SW480 (cell line): ENCODE measurements at places on chromosomes 2 and 18.
A peak's percentile ranks its signal among the peaks of the same experiment; 100 is the strongest.

DNA sequence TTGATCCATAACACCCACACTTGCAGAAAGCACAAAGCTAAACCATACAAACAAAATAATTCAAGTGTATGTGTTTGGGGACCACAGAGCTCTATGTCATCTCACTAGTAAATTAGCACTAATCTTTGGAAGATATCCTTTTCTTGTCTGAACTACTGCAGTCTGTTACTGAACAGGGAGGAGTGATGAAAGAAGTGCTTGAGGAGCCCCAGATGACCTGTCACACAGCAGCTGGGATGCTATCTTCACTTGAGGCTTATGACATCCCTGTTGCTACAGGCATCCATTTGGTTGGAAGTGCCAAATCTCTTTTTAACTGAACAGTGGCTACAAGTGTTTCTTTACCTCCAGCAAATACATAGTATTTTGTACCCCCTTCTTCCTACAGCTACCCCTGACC is 386.3 kb upstream of the CHAC2 start:
- DNase-seq = no peak

GRCh38 chr2:13030606-13031005 is 313.9 kb downstream of the TRIB2 start:
- no peak for DNase-seq

DNA sequence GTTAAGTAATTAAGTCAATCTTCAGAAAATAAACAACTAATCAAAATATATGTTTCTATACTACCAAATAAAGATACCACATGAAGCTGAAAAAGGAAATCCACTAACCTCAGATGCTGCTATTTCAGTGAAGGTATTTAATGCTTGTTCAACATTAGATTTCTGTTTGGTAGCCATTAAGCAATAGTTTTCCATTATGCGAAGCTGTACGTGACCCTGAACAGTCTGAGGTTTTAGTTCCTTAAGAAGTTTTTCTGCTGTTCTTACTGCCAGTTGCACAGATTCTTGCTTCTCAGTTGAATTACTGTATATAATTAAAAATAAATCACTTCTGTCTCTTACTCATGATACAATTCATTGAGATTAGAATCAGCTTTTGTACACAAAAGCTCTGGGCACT is 65.4 kb downstream of the TTC21B start:
- DNase-seq = no peak

DNA sequence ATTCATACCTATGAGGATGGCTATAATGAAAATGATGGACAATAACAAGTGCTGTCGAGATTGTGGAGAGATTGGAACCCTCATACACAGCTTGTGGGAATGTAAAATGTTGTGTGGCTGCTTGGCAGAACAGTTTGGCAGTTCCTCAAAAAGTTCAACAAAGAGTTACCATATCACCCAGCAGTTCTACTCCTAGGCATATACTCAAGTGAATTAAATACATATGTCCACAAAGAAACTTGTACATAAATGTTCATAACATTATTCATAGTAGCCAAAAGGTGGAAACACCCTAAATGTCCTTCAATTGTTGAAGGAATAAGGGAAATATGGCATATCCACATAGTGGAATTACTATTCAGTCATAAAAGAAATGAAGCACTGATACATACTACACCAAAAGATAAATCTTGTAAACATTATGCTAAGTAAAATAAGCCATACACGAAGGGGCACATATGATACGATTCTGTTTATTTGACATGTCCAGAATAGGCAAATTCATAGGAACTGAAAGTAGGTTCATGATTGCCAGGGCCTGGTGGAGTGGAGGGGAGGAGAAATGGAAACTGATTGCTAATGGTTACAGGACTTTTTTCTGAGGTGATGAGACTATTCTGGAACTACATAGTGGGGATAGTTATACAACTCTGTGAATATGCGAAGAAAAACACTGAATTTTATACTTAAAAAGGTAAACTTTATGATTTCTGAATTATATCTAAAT is 92.1 kb downstream of the ADAM23 start:
- DNase-seq = no peak

DNA sequence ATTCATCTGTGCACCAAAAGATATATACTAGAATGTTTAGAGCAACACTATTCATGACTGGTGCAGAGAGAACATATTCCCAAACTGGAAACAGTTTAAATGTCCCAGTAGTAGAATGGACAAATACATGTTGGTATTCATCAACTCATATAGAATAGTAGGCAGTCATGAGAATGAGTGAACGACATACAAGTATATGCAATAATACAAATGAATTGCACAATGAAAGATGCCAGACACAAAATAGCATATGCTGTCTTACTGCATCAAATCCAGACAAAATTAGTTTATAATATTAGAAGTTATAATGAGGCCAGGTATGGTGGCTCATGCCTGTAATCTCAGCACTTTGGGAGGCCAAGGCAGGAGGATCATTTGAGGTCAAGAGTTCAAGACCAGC is 8.3 kb upstream of the PRKAG3 start:
- no peak for DNase-seq

DNA sequence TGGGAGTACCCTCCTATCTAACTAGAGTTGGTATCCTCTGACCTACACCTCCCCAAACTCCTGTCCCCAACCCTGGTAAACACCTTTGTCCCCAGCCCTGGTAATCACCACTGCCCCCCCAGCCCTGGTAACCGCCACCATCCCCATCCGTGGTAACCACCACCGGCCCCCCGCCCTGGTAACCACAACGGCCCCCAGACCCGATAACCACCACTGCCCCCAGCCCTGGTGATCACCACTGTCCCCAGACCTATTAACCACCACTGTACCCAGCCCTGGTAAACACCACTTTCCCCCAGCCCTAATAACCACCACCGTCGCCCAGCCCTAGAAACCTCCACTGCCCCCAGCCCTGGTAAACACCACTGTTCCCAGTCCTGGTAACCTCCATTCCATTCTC is 820.2 kb upstream of the SALL3 start:
- DNase-seq = no peak

- DNase-seq = peak; percentile 5
Measured at GRCh38 chr2:209642146-209642820, 129.3 kb upstream of the UNC80 start.

DNA sequence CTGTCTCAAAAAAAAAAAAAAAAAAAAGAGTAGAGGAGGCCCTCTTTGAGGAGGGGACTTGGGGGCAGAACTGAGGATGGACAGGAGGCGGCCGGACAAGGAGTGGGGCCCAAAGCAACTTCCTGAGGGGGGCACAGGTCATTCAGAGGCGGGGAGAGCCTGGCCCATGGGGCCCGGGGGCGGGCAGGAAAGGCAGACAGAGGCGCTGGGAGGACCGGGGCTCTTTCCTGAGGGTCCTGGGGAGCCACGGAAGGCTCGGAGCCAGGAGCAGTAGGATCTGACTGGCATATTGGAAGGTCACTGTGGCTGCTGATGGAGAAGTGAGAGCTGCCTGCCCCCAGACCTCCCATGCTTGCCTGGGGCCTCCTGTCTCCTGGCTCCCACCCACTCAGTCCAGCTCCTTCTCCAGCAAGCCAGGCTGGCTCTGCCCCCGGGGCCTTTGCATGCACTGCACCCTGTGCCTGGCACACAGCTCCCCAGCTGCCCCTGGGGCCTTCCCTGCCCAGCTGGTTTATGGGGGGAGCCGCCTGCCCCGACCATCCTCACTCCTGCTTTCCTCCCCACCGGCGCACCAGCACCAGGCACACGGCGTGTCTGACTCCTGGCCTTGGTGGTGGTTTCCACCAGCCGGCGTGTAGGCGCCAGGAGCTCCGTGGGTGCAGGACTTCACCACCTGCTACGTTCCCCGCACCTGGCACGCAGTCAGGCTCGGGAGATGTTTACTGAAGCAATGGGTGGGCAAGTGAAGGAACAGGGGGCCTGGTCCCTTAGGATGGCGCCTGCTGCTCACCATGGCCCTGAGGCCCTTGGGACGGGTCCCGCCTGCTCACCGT is 5.6 kb downstream of the ESPNL start:
- DNase-seq = no peak

- peak; percentile 57 for DNase-seq
Measured at GRCh38 chr2:118738524-118739308, 108.7 kb downstream of the EN1 start.
